Activated naive CD4-positive, alpha-beta T cell treated with anti-CD3 and anti-CD28 coated beads, Interleukin-2, amount 50 U/mL, for 72 hours (primary cell): ENCODE measurements at places on chromosomes 3 and 15.
A peak's percentile ranks its signal among the peaks of the same experiment; 100 is the strongest.

DNA sequence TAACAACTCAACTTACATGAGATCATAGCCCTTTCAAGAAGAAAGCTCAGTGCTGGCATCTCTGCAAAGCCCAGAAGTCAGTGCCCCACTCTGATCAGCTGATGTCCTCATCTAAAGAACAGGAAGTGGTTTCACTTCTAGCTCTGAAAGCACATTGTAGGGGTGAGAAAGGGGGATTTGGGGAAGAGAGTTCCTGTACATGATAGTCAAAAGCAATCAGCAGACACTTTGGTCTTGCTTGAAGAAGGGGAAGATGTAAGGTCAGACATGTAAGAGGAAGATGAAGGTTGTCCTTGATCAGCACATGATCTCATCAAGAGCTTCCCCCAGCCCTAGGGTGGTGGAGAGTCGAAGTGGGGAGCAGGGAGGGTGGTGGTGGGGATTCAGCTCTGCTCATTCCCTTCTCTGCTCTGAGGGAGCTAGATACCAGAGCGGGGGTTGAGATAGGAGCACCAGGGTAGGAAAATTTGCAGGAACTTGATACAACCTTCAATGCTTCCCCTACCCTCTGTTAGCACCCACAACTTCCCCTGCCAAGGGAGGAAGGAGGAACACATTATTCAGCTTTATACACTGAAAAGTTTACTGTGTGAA, 76.4 kb upstream of the ETV5 start:
- DNase-seq = peak; percentile 16

DNA sequence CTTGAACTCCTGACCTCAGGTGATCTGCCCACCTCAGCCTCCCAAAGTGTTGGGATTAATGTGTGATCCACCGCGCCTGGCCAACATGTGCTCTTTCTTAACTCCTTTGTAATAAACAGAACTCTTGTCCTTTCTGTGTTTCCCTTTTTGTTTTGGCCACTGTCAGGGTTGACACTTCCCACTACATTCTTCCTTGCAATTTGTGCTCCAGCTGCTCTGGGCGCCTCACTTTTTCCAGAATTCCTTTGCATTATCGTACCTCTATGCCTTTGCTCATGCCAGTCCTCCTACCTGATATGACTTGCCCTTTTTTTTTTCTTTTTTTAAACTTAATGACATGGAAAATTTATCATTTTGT, 38.8 kb upstream of the SMAD3 start:
- no peak for DNase-seq

DNA sequence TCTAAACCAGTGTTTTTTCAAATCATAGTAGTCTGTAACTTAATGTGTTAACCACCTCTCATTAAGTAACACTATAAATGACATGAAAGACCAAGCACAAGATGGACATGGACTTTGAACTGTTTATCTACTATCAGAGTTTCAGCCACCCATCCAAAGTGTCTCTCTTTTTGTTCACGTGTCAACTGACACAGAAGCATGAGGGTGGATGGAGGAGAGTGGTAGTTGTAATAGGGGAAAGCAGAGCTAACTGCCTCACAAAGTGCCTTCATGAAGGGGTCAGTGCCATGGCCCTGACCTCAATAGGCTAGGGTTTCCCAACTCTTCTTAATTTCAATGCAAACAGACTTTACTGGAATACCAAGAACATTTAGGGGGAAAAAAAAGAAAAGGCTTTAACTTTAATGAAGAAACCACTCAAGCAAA, 32.1 kb upstream of the TRPM7 start:
- no peak for DNase-seq

DNA sequence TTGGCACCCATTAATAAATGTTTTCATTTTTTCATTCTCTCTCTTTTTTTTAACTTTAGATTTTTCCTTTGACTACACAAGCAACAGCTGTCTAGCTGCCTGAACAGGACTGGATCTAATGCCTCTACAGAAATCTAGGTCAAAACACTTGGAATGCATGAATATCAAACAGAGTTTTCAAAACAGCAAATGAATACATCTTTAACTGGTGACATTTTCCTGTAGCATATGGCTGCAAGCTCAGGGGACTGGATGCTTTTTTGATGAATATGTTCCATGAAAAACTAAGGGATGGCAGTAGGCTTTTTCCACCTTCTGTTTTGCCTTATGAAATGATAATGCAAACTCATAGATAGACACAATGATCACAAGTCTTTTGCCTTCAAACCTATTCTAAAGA, 661.7 kb downstream of the MCTP2 start:
- no peak for DNase-seq

GRCh38 chr3:184428561-184429175, 48.8 kb downstream of the CHRD start:
- no peak for DNase-seq

- no peak for DNase-seq
Measured at GRCh38 chr3:38574411-38575278, 74.8 kb downstream of the SCN5A start.

DNA sequence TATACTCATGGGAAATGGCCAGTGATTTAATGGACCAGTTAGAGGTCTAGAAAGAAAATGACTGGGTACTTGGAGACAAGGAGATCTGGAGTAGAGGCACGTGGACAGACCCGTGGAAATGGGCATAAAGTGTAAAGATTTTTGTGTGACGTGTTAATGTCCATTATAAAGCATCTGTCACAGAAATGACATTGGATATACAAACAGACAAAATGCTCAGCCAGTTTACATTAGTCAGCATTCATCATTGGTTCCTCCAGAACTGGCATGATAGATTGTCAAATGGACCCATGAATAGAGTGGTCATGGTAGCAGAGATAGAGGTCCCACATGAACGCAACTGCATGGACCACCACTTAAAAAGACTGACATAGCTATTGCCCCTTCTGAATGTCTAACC, 144.1 kb upstream of the GALNT15 start:
- DNase-seq = no peak

DNA sequence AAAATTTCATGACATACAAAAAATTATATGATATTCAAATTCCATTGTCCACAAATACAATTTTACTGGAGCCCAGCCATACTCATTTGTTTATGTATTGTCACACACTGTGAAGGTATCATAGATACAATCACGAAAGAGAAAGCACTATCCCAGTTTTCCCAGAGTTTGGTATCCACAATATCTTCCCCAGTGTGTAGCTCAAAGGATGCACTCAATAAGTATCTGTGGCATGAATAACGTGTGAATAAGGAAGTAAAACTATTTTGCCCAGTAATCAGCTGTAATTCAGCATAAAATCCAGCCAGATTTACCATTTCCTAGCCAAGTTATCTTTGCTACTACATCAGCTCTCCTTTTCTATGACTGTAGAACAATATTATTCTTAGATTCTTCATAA, 131.3 kb upstream of the KCNMB2 start:
- no peak for DNase-seq

DNA sequence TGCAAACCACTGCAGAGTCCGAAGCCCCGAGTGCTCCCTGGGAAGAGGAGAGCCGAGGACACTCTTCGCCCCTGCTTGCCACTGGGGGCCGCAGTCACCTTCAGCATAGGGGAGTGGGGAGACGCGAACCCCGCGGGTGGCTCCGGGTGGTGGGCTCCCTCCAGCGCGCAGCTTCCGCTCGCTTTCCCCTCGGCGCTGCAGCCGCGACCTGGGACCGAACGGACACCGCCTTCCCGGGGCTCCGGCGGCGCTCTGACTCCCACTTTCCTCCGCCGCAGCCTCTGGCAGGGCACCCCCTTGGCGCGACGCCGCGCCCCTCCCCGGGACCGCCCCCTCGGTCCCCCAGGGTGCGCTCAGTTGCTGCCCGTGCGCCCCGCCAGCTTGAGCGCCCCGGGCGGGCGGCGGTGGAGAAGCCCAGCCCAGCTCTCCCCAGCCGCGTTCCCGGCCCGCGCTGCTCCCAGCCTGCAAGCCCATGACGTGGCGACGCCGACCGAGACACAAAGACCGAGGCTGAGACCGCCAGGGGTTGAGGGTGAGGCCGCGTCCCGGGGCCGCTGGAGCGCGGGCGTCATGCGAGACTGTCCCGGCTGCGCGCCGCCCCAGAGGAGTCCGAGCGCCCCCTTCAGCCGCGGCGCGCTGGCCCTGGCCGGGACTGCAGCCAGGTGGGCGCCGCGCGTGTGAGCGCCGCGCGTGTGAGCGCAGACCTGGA, at the start of gene MINAR1:
MINAR1 (plus strand) TSS at position 701 of the 709 bp plus-strand sequence. CDS start 23,812 bp downstream, outside the sequence.
- DNase-seq = no peak

DNA sequence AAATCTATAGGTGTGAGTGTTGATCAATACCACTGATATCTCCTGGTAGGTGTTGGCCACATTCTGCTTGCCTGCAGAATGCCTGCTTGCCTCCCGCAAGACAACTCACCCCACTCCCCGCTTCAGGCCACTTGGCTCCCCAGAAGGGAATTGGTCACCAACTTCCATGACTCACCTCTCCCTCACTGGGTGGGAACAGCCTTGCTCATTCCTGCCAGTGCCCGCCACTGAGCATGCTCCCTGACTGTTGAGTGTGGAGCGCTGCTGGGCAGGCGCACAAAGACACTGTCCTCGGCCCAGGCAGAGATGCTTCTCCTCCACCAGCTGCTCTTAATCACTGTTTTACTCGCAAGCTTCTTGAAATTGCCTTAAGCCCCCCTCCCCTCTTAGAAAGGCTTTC, 57.3 kb upstream of the PPP2R3A start:
- DNase-seq = no peak

DNA sequence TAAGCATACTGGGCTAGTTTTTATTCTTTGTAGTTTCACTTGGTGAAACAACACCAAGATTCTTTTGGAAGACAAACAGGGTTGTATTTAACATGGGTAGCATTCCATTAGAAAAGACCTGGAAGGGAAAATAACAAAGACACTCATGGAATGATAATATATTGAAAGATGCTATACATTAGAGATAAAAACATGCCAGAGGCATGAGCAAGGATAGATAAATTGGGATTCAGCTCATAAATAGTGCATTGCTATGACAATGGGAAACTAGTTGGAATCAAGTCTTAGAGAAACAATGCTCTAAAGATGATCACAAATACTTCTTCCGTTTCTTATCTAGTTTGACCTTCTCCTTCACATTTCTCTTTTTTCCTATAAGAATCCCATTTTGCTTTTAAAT, 677.4 kb downstream of the ZNF385D start:
- DNase-seq = no peak

DNA sequence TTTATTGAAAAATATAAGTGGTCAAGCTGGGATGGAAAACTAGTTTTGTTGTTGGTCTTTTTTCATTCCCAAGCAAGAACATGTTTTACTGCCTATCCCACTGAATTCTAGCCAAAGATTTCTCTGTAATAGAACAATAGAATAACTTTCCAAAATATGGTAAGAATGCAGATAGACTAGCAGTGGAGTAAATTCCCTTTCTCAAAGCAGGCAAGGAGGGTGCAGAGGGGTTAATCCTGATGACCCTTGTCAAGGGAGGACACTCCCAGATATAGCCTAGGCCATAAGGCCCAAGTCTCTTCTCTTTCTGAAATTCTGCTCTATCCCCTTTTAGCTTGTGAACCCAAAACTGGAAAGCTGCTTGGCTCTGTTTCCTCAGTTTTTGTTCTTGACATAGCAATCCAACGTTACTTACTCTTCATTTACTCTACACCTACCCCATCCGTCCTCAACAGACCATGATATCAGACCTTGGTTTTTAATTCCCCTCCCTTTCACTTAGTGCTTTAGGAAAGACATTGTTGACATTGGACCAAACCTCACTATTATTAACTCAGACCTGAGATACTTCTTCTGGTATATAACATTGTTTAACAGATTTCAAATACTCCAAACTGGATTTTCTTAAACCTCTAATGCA, 453.6 kb upstream of the THBS1 start:
- no peak for DNase-seq

DNA sequence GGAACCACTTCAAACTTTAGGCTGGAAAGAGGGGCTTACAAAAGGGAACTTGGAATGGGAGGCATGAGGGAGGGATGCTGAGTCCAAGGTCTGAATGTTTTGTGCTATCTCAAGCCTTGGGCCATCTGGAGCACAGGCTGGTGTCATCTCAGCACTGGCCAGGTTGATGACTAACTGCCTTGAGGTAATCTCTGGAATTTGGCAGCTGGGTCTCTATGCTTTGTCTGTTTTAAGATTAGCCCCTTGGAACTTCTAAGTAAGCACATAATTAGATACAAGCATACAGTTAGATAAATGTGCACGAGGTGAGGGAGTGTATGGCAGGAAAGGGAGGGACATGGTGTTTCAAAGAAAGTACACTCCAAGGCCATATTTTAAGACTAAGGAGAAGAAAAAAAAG, 252.4 kb upstream of the CCDC54 start:
- no peak for DNase-seq

DNA sequence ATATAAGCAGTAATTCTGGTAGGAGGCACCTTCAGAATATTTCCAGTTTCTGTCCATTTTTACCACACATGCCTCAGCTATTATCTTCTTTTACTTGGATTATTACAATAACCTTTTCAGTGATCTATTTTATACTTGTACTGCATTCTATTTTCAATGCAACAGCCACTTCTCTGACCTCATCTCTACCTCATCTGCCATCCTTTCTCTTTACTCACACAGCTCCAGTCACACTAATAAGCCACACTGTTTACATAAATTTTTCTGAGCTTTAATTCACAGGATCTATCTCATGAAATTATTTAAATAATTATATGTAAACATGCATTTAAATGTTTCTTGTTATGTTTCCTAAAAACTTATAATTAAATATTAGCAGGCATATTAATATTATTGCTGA, 47.3 kb upstream of the BCHE start:
- DNase-seq = no peak

DNA sequence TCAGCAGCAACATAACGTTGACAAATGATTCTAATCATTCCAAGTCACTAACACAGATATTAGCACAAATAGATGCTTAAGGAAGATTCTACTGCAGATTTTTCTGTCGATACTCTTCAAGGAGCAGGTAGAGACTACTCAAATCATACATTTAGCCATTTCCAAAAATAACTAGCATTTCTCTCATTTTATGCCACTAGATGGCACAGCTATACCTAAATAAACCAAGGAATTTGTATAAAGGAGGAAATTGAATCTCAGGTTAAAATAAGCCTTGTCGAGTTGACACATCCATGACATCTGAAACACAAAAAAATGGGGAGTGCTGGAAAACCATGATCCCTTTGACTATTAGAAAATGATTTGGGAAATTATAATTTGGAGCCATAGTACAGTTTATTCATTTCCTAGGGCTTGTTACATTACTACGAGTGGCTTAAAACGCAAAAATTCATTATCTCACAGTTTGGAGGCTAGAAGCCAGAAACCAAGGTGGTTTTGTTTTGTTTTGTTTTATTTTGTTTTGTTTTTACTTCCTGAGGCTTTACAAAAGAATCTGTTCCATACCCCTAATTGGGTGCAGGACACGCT, 59.5 kb upstream of the STRIT1 start:
- no peak for DNase-seq

DNA sequence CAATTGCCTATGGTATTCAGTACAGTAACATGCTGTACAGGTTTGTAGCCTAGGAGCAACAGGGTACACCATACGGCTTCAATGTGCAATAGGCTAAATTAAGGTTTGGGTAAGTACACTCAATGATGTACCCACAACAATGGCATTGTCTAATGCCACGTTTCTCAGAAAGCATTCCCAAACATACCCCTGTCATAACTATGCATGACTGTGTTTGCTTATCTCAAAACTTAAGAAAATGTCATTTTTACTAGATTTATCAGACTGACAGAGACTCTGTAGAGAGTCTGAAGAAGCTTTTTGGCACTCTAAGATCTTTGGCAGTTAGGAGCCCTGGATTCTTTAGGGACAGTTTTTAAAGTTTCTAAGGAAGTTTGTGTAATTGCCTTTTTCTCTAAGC, 59.9 kb downstream of the MECOM start:
- no peak for DNase-seq
